Panc1 (cell line): ENCODE measurements at places on chromosomes 6 and 20.

GRCh38 chr6:34223381-34223955 lies 13.2 kb upstream of the HMGA1 start:
- DNase-seq: no peak

DNA sequence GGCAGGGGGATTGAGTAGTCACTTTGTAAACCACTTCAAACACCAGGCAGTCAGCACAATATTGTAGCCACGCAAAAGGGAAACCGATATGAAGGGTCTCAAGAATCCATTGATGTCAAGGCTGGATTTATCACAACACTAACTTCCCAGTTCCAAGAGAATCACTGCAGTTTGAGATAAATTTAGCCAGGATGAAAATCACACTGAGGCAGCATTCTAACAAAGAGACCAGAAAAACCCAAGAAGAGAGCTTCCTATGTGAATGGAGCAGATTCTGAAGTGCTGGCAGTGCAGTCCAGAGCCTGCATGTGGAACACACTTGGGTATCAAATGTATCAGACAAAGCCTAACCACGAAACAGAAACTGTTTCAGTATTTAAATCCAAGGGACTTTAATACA lies 84.6 kb downstream of the KIF16B start:
- no peak for DNase-seq

- DNase-seq: no peak
Observed at GRCh38 chr6:70479236-70479635, 65.9 kb downstream of the FAM135A start.

DNA sequence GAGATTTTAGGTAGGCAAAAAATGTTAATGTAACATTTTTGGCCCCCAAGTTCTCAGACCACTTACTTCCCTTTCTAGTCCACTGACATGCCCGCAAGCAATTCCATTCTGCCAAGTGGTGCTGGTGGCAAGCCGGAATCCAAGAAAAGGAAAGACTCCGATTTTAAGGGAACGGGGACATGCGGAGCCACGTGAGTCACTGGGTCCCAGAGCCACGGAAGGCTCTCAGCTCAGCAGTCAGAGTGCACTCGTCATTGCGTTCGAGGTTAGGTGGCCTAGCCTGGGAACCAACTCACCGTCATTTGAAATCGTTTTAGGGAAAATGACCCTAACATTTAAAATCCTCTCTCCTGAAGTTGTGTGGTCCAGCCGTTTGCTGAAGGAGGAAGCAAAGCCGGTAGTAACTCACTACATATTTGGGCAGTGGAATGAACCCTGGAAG lies 711 bp upstream of the SIRT5 start:
- no peak for DNase-seq

GRCh38 chr20:19920381-19921138 lies 96.6 kb upstream of the NAA20 start:
- DNase-seq: no peak
